ENCODE measurements at places on chromosomes 16 and 17. TPM values are rescaled to one million over a fixed set of nuclear protein-coding genes. Genes with fewer than 3 reads are reported as not detected.

Gene CCL4
- total RNA-seq = not detected

- H3K27me3 ChIP-seq = no peaks in the 10 kb centered on the region
- H3K4me1 ChIP-seq = no peaks in the 10 kb centered on the region
- no peak for DNase-seq
- H3K36me3 ChIP-seq = no peaks in the 10 kb centered on the region
- H3K4me3 ChIP-seq = no peak overlapping the region
These were observed 248.3 kb upstream of the CIBAR2 start for GRCh38 chr16:85360323-85361277.

Gene RAB34
- 211 TPM for total RNA-seq

Gene CLEC18A
- not detected for total RNA-seq

DNA sequence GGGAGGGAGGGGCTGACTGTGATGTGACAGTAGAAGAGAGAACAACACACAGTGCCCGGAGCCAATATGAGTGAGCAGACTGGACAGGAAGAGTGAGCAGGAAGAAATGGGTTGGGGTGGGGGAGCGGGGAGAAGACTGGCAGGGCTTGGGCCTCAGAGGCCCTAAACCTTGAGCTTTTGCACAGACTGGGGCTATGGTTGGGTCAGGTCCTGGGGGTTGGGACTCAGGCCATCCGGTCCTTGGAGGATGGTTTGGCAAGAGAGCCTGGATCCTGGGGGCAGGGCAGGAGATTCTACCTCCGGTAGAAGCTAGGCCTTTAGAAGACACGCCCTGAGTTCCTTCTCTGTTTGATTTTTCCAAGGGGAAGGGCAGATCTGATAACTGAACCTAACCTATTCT is 1.1 kb downstream of the CAMTA2 start:
- DNase-seq = no peak
- no peaks in the 10 kb centered on the region for H3K36me3 ChIP-seq
- no peaks in the 10 kb centered on the region for H3K27me3 ChIP-seq
- H3K4me1 ChIP-seq = peaks cover 15% of the 10 kb centered on the region
- H3K27ac ChIP-seq = 0 out of 2 replicates have a peak overlapping the region, but pooled peaks have one; percentile 14
- peak overlapping the region; percentile 88 for H3K4me3 ChIP-seq
